ENCODE measurements at places on chromosomes 5 and 9. TPM values are rescaled to one million over a fixed set of nuclear protein-coding genes. Genes with fewer than 3 reads are reported as not detected.

DNA sequence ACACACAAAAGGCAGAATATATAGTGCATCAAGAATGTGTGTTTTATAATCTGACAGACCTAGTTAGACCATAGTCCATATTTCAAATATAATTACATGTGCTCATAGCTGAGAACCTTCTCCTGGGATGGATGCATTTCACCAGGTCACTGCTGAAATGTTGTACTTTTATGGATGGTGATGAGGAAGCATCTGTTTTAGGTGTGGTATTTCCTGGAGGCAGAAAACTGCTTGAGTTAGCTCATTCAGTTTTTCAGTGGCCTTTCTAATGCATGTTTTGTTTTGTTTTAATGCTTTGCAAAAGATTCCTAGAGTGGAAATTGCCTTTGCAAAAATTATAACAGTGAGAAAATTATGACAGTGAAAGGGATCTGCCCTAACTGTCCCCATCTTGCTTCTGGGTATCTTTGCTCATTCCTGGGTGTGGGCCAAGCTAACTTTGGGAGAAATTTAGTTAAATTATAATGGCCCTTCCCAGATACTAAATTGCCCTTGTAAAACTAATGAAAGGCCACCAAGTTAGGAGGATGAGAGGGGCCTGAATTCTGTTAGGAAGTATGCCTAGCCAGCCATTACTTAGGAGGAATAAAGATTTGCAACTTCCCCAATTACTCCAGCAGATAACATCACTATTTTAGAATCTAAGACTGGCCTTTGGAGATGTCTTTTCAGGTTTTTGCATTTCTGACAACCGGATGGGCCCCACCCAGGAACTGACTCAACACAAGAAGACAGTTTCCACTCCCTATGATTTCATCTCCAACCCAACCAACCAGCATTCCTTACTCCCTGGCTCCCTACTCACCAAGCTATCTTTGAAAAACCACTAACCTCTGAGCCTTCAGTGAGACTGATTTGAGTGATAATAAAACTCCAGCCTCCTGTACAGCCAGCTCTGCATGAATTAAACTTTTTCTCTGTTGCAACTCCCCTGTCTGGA lies 7.0 kb upstream of the IL12B start:
- H3K36me3 ChIP-seq, result peaks cover 31% of the 10 kb centered on the region
- peaks cover 2% of the 10 kb centered on the region for H3K27me3 ChIP-seq
- H3K4me1 ChIP-seq, result peaks cover 69% of the 10 kb centered on the region
- H3K4me3 ChIP-seq, result peak overlapping the region; percentile 25
- peak overlapping the region; percentile 92 for H3K27ac ChIP-seq
- DNase-seq, result peak; percentile 73

GRCh38 chr9:101792475-101792874 lies 54.0 kb upstream of the GRIN3A start:
- H3K27ac ChIP-seq, result no peak overlapping the region
- H3K36me3 ChIP-seq, result no peaks in the 10 kb centered on the region
- no peak for DNase-seq
- no peak overlapping the region for H3K4me3 ChIP-seq

DNA sequence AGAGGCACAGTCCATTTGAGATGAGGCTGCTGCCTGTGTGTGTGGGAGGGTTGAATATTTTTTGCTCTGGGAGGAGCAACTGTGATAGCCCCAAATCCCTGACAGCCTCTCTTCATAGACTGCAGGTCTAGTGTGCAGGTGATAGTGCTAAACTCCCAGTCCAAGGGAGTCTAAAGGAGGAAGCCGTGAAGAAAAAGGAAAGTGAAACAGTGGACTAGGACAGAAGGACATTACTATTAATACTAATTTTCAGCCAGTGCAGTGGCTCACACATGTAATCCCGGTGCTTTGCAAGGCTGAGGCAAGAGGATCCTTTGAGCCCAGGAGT lies 295.0 kb downstream of the PDE4D start:
- H3K27ac ChIP-seq, result peak overlapping the region; percentile 48
- peaks cover 7% of the 10 kb centered on the region for H3K4me1 ChIP-seq
- H3K4me3 ChIP-seq, result no peak overlapping the region
- no peak for DNase-seq

Gene BAAT
- not detected for total RNA-seq

- DNase-seq, result no peak
- H3K27ac ChIP-seq, result no peak overlapping the region
- no peaks in the 10 kb centered on the region for H3K36me3 ChIP-seq
- no peak overlapping the region for H3K4me3 ChIP-seq
- no peaks in the 10 kb centered on the region for H3K27me3 ChIP-seq
Measured at GRCh38 chr9:104025945-104026344, 68.2 kb upstream of the SMC2 start.

Gene CARTPT
- not detected for total RNA-seq

All from activated CD4-positive, alpha-beta T cell treated with anti-CD3 and anti-CD28 coated beads, Interleukin-2, amount 10 ng/mL, durations not matched to agents 7 days and 5 days (primary cell).